ENCODE measurements at places on chromosomes 13 and 19. TPM values are rescaled to one million over a fixed set of nuclear protein-coding genes. Genes with fewer than 3 reads are reported as not detected.
A peak's percentile ranks its signal among the peaks of the same experiment; 100 is the strongest.

DNA sequence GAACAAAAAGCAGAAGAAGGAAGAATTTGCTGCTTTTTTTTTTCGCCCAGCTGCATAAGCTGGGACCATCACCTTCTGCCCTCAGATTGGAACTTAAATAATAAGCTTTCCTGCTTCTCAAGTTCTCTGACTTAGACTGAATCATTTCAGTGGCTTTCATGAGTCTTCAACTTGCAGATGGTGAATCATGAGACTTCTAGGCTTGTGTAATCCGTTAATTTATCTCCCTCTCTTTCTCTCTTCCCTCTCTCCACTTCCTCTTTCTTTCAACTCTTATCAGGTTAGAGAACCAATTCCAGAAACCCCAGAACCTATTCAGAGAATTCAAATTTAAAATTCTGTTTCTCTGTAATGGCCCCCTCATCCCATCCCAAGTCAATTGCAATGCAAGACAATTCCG, 1153.7 kb downstream of the PCDH9 start:
- no peak overlapping the region for H3K4me3 ChIP-seq
- H3K4me1 ChIP-seq = no peaks in the 10 kb centered on the region
- no peaks in the 10 kb centered on the region for H3K36me3 ChIP-seq

DNA sequence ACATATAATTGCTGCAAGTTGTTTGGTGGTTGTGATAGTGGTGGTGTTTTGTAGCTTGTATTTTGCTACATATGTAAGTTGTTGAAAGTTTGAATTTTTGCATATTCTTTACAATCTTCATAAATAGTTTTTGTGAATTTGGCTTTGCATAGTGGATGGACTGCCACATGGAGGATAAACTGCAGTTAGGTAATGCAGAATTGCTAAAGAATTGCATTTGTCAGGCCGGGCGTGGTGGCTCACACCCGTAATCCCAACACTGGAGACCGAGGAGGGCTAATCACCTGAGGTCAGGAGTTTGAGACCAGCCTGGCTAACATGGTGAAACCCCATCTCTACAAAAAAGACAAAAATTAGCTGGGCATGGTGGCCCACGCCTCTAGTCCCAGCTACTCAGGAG, 111.9 kb downstream of the ZAR1L start:
- no peaks in the 10 kb centered on the region for H3K27me3 ChIP-seq
- H3K4me3 ChIP-seq = no peak overlapping the region

DNA sequence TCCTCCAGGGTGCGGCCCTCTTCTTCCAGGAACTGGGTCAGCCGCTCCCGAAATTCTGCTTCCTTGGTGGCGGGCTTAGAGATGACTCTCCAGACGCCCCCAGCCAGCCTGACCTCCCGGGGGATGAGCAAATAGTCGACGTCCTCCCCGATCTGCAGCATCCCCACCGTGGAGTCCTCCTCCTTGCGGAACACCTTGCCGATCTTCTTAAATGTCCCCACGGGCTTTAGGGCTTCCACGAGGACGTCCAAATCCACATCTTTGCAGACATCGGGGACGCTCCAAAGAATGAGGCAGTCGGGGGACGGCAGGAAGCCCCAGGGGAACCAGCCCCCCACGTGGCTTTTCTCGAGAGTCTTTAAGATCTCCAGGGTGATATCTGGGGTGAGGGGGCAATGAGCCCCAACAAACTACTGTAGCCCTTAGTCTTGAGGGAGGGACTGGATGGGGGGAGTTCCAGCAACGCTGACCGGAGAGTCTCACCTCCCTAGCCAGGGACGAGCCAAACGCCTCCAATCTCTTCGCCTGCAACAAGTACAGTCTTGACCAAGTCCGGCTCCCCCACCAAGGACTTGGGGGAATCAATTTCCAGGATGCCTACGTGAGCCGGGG, 608 bp downstream of the CCDC8 start:
- no peaks in the 10 kb centered on the region for H3K4me1 ChIP-seq
- no peaks in the 10 kb centered on the region for H3K36me3 ChIP-seq
- peak overlapping the region; percentile 75 for H3K27ac ChIP-seq
- DNase-seq = no peak
- peak overlapping the region; percentile 74 for H3K4me3 ChIP-seq

DNA sequence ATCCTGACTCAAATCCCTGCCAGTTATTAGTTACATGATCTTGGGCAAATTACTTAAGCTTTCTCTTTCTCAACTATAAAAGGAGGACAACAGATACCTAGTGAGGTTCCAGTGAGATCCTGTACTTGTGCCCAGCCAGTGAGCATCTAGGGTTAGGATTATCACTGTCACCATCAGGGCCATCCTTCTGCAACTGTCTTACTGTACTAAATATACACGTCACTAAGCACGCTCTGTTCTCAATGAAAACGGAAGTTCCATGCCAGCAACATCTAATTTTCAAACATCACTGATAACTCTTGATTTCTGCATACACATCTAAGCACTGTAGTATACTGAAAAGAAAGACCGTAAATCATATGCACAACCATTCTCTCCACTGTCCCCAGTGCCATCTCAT, 70.0 kb downstream of the FOXO1 start:
- peaks cover 20% of the 10 kb centered on the region for H3K4me1 ChIP-seq
- no peaks in the 10 kb centered on the region for H3K36me3 ChIP-seq
- DNase-seq = no peak
- H3K27me3 ChIP-seq = no peaks in the 10 kb centered on the region
- peak overlapping the region; percentile 89 for H3K27ac ChIP-seq

GRCh38 chr19:43798026-43798545, 4.2 kb downstream of the LYPD5 start:
- H3K4me1 ChIP-seq = no peaks in the 10 kb centered on the region
- peak overlapping the region; percentile 61 for H3K4me3 ChIP-seq
- no peak for DNase-seq
- H3K36me3 ChIP-seq = no peaks in the 10 kb centered on the region
- no peak overlapping the region for H3K27ac ChIP-seq

DNA sequence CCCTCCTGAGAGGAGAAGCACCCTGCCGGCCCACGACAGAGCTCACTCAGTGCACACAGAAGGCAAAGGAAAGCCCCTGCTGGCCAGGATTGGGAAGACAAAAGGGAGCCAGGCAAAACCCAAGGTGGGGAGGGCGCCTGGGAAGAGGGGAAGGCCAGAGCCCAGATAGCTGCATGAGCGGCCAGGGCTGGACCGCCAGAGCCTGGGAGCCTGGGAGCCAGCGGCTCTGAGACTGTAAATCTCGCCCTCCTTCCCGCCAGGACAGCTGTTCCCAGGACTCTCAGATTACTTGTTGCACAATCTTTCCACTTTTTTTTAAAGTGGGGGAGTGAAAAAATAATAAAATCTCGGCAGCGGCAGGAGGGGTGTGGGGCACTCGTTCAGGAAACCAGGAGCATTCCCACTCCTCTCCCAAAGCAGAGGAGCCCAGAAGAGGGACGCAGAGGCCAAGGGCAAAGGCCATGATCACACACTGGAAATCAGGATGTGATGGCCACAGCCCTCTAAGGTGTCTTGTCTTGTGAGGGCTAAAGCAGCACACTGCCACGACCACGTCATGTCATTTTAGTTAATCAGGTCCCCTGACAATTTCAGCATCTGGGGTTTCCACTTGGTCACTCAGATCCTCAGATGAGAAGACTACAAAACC, 19.6 kb upstream of the EPHX3 start:
- H3K4me1 ChIP-seq = peaks cover 39% of the 10 kb centered on the region
- H3K27ac ChIP-seq = peak overlapping the region; percentile 88
- H3K27me3 ChIP-seq = no peaks in the 10 kb centered on the region
- DNase-seq = peak; percentile 58

GRCh38 chr13:39273953-39274738, 235.9 kb downstream of the NHLRC3 start:
- no peaks in the 10 kb centered on the region for H3K36me3 ChIP-seq
- H3K27ac ChIP-seq = no peak overlapping the region
- no peaks in the 10 kb centered on the region for H3K4me1 ChIP-seq
- H3K4me3 ChIP-seq = no peak overlapping the region

DNA sequence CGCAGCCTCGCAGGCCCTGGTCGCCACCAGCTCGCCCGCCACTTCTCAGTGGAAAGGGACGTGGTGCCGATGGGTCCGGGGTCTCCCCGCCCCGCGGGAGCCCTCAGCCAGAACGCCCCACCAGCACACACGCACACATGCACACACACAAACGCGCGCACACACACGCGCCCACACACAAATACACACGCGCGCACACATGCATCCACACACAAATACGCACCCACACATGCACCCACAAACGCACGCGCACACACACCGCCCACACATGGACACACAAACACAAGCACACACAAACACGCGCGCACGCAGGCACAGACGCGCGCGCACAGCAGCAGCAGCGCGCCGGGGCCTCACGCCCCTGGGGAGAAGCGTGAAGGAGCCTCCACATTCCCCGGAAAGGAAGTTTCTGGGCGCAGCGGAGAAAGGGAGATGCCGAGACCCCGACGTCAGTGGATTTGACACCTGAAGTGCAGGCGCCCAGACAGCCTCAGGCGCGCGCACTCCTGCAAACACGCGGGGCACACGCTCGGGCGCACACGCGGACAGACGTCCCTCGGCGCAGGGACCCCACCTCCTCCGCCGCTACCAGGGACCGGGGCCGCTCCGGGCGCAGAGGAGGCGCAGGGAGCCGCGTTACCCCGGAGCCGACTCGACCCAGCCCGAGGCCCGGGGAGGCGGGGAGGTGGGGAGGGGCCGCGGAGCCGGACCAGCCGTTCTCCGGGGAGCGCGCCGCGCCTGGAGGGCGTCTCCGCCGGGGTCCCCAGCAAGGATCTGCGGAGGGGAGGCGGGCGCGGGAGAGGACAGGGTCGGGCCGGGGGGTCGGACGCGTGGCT, 622 bp downstream of the RASA3 start:
- no peaks in the 10 kb centered on the region for H3K27me3 ChIP-seq
- peaks cover 8% of the 10 kb centered on the region for H3K4me1 ChIP-seq
- H3K27ac ChIP-seq = peak overlapping the region; percentile 80
- DNase-seq = no peak
- H3K36me3 ChIP-seq = no peaks in the 10 kb centered on the region

DNA sequence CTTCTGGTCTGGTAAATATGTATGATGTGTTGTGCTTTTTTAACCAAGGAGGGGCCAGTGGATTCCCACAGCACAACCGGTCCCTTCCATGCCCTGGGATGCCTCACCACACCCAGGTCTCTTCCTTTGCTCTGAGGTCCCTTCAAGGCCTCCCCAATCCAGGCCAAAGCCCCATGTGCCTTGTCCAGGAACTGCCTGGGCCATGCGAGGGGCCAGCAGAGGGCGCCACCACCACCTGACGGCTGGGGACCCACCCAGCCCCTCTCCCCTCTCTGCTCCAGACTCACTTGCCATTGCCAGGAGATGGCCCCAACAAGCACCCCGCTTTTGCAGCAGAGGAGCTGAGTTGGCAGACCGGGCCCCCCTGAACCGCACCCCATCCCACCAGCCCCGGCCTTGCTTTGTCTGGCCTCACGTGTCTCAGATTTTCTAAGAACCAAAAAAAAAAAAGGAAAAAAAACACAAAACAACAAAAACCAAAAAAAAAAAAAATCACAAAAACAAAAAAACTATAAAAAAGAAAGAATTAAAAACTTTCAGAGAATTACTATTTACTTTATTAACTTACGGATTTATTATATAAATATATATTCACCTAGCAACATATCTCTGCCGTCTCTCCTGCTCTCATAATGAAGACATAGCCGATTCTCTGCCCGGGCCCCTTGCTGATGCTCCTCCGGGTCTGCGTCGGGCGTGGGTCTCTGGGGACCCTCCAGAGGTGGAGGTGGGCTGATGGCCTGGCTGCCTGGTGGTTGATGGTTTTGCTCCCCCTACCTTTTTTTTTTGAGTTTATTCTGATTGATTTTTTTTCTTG, 14.4 kb downstream of the CAPN12 start:
- no peaks in the 10 kb centered on the region for H3K36me3 ChIP-seq
- no peak overlapping the region for H3K4me3 ChIP-seq
- DNase-seq = no peak
- no peaks in the 10 kb centered on the region for H3K27me3 ChIP-seq
- no peaks in the 10 kb centered on the region for H3K4me1 ChIP-seq

- H3K27me3 ChIP-seq = no peaks in the 10 kb centered on the region
- H3K4me3 ChIP-seq = no peak overlapping the region
- no peak for DNase-seq
- no peaks in the 10 kb centered on the region for H3K4me1 ChIP-seq
- H3K36me3 ChIP-seq = no peaks in the 10 kb centered on the region
- H3K27ac ChIP-seq = no peak overlapping the region
These were observed 80.6 kb downstream of the NUFIP1 start for GRCh38 chr13:44908712-44909111.

DNA sequence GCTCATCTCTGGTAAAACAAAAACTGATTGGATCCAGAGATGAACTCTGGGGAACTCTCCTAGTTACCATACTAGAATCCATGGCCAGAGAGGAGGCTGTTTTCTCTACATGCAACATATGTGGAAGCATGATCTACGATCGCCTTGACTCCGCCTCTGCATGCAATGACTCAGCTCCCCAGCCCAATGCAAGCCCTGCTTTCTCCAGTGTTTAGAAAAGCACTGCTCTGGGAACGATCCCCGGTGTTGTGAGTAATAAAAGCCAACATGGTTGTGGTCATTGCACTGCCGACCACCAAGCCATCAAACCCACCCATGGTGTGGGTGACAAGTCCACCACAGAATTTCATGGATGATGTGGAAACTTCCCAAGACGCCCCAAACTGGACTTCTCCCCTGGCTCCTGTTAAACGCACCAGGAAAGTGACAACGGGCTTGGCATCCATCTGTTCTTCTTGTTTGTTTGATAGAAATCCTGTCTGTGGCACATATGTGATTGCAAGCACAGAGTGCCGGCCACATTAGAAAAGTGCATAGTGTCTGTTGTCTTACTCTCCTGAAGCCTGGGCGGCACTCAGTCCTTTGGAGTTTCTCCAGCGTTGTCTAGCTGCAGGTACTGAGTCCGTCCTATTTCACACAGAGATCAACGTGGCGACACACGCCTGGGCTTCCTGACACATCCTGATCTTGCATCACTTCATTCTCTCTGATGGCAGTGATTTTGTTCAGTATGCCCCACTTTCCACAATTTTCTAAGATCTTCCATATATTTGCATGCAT, 36.4 kb upstream of the VSTM2B start:
- H3K36me3 ChIP-seq = no peaks in the 10 kb centered on the region
- DNase-seq = no peak
- H3K4me3 ChIP-seq = no peak overlapping the region
- no peak overlapping the region for H3K27ac ChIP-seq

- no peaks in the 10 kb centered on the region for H3K4me1 ChIP-seq
- H3K27me3 ChIP-seq = no peaks in the 10 kb centered on the region
- no peaks in the 10 kb centered on the region for H3K36me3 ChIP-seq
- DNase-seq = no peak
- no peak overlapping the region for H3K27ac ChIP-seq
These were observed 73.8 kb downstream of the MAP4K1 start for GRCh38 chr19:38543807-38544568.

- H3K27me3 ChIP-seq = peaks cover 19% of the 10 kb centered on the region
- DNase-seq = no peak
- no peak overlapping the region for H3K27ac ChIP-seq
- no peaks in the 10 kb centered on the region for H3K36me3 ChIP-seq
These were observed 78.9 kb downstream of the TEX29 start for GRCh38 chr13:111399334-111399733.

GRCh38 chr13:113219256-113219940, 10.0 kb downstream of the CUL4A start:
- no peak overlapping the region for H3K27ac ChIP-seq
- H3K27me3 ChIP-seq = no peaks in the 10 kb centered on the region
- H3K36me3 ChIP-seq = no peaks in the 10 kb centered on the region
- DNase-seq = no peak
- no peaks in the 10 kb centered on the region for H3K4me1 ChIP-seq

GRCh38 chr13:39335721-39336120, 267.3 kb downstream of the LHFPL6 start:
- no peaks in the 10 kb centered on the region for H3K27me3 ChIP-seq
- H3K36me3 ChIP-seq = no peaks in the 10 kb centered on the region
- no peaks in the 10 kb centered on the region for H3K4me1 ChIP-seq
- H3K4me3 ChIP-seq = no peak overlapping the region

LGALS14 gene
- not detected for total RNA-seq

CLIP3 gene
- total RNA-seq = 13.4 TPM

FAM124A gene
- 6.1 TPM for total RNA-seq

Measured in breast epithelium (tissue), 4 donors.